ENCODE measurements at places on chromosomes 11 and 22.
A peak's percentile ranks its signal among the peaks of the same experiment; 100 is the strongest.

GRCh38 chr22:24335496-24335895 lies 64.9 kb downstream of the SPECC1L start:
- no peak for DNase-seq

- DNase-seq: peak; percentile 47
Measured at GRCh38 chr22:49789289-49790141, 38.2 kb downstream of the BRD1 start.

- DNase-seq: no peak
Measured at GRCh38 chr22:43128116-43128515, 15.1 kb downstream of the MCAT start.

DNA sequence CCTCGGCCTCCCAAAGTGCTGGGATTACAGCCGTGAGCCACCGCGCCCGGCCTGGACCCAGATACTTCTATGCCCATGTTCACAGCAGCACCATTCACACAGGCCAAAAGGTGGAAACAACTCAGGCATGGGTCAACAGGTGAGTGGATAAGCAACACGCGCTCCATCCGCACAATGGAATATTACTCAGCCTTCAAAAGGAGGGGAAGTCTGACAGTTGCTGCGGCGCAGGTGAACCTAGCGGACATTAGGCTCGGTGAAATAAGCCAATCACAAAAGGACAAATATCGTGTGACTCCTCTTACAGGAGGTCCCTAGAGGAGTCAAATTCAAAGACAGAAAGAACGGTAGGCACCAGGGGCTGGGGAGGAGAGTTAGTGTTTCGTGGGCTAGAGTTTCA lies 47.0 kb downstream of the TRMU start:
- no peak for DNase-seq

GRCh38 chr22:49551897-49552614 lies 275.6 kb downstream of the BRD1 start:
- DNase-seq: no peak

- DNase-seq: no peak
Measured at GRCh38 chr11:19577391-19577975, 135.2 kb upstream of the NAV2 start.

- DNase-seq: peak; percentile 32
Measured at GRCh38 chr22:43228330-43228729, 41.4 kb upstream of the TTLL12 start.

- no peak for DNase-seq
Measured at GRCh38 chr11:57547854-57548377, 10.5 kb downstream of the SMTNL1 start.

DNA sequence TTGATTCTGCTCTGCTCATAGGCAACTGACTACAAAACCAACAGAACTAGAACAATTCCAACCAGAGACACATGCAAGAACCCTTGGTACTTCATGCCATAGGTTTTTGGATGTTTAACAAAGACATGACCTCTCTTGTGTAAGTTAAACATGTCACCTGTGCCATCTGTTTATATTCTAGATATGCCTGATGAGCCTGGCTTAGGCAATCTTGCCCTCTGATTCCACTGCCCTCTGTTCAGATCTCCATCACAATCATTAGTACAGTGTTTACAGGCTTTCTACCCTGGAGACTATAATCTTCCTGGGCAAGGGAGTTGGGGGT lies 40.8 kb downstream of the ABTB2 start:
- no peak for DNase-seq

DNA sequence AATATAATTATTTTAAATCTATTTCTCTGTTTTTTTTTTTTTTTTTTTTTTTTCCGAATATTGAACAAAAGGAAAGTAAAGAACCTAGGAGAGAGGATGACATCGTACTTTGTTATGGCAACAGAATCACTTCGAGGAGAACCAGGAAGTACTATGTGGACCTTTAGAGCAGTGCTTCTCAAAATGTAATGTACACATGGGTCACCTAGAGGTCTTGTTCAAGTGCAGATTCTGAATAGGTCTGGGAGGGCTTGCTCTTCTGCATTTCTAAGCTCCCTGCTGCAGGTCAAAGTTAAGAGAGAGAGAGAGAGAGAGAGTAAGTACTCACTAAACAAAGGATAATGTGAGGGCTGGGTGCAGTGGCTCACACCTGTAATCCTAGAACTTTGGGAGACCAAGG lies 419.5 kb upstream of the TENM4 start:
- no peak for DNase-seq

DNA sequence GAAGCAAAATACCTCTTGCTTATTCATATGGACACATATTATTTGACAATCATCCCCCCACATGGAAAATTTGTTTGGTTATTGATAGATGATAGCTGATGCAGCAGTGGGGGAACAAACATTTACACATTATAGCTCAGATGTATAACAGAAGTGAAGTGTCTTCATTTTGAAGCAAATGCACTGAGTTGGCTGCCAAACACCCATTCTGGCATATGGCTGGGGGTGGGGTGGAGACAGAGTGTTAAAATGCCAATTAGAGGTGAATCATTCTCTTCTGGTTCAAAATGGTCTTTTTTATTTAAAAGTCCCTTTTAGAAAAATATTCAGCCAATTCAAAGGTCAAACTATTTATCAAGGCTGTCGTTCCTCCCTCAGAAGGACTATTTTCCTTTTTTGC lies 157.3 kb upstream of the TRPC6 start:
- DNase-seq: no peak

DNA sequence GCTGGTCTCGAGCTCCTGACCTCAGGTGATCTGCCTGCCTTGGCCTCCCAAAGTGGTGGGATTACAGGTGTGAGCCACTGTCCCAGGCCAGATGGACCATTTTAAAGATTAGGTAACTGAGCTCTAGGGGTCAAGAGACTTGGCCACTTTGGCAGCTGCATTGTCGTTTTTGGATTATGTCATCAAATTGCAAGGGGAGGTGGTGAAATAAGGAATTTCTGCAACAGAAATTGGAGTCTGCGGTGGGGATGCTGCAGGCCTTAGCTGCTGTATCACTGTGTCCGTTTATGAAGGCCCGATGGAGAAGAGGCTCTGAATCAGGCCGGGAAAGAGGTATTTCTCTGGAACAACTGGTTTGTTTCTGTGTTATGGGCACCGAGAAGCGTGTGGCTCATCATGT lies 34.6 kb downstream of the PTPRJ start:
- DNase-seq: no peak

- DNase-seq: no peak
Measured at GRCh38 chr22:38308791-38309498, 8.3 kb downstream of the CSNK1E start.

DNA sequence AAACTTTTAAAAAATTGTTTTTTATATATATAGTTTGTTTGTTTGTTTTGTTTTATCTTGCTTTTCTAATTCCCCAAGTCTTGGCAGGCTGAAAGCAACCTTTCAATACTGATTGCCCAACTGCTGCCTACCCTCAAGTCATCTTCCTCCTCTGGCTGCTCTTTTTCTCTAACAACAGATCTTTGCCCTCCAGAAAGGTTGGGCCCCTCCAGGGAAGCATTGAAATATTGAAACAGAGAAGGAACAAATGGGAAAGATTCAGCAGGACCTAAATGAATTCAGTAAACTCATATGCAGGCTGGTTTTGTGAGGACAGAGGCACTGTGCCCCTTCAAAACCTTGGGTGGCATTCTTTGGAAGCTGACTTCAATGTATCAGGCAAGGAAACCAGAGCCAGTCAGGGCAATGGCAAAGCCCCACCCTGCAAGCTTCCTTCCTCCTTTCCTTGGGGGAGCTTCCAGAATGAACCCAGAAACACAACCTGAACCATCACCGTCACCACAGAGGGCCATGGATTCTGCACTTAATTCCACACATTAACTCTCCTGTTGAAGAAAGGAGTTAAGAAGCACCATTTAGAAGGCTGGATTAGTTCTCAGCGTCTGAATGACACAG lies 815 bp upstream of the MS4A6A start:
- DNase-seq: no peak

DNA sequence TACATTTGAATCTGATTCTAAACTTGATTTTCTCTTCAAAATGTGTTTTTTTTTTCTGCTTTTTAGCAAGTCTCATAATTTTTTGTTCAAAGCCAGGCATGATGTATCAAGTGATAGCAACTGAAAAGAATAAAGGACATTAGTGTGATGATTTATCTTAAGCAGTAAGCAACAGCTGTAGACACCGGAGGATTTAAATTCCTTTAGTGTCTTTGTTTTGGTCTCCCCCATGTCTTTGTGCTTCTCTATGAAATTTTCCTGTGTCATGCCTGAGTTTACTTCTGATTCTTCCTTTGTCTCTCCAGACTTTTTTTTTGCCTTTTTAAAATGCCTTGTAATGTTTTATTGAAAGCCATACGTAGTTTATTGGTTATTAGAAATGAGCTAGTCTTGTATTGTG lies 934.2 kb upstream of the RAG2 start:
- DNase-seq: no peak

GRCh38 chr22:25405841-25406509 lies 158.5 kb upstream of the GRK3 start:
- DNase-seq: no peak

DNA sequence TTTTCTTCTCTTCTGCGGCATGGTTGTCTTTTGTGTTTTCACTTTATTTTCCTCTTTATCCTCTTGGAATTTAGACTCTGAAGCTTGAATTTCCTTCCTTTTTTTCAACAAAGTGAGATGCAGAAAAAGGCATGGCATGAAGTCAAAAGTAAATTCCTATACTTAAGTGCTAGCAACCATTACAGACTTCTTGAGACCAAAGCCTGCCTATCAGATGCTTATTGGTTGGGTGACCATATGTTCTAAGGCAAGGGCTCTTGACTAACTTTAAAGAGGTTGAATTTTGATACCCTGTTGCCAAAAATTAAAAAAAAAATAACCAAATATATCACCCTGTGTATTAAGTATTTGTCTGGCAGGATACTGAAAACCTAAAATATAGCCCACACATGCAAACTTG lies 237.4 kb downstream of the TMEM135 start:
- no peak for DNase-seq

DNA sequence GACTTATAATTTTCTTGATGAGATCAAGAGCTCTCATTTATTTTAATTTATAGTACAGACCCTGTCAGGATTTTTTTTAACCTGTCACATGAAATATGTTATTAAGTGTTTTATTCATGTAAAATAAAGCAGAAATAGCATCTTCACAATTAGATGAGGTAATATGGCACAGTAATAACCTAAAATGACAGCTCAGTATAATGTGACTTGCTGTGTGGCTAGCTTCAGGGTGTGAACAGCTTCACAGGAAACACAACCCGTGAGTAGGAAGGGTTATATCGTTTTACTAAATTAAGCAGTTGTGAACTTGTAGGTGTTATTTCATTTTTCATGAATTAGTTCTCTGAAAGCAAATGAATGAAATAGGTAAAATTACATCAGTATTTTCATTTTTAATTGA lies 366.9 kb upstream of the CHORDC1 start:
- DNase-seq: no peak

DNA sequence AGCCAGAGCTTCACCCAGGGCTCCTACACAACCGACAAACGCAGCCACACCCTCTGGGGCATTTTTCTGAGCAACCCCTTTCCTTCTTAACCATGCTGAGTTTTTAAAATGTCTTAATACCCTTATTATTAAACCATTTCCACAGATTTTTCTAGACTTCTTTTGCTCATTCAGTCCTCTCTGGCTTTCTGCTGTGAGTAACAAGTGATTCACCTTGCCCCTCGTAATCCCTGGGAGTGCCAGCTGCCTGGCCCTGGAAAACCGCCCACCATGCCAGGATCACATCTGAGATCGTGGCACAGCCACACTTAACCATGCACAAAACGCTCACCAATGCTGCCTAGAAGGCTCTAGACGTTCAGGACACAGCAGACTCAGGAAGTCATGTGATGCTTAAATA lies 25.4 kb downstream of the YPEL1 start:
- DNase-seq: no peak

Data from activated T-cell treated with anti-CD3 and anti-CD28 coated beads, Interleukin-2, amount 50 U/mL, for 1 hour (primary cell).